ENCODE measurements at places on chromosomes 3 and 15.

DNA sequence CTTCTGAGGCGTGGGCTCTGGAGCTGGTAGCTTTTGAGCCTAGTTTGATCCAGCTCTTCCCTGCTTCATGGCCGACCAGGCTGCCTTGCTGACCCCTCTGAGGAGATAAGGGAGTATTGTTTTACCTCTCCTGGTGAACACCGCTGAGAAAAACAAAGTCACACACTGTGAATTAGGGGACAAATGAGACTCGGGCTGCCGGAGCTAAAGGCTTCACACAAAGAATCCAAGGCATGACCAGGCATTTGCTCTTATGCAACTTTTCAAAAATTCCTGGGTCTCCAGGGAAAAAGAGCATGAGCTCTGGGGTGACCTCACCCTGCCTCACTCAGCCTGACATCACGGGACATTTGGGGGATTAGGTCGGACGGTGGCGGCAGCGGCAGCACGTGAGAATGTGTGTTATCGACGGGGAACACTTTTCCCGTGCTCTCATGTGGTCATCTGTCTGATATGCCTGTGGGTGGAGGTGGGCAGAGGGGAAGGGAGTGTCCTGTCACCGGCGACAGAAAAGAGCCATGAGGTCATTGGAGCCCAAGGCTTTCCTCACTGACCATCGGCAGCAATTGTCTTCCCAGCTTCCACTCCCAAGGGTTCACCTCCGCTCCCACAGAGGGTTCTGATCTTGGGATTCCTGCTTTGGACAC is 61.0 kb downstream of the TMEM44 start:
- DNase-seq: no peak

DNA sequence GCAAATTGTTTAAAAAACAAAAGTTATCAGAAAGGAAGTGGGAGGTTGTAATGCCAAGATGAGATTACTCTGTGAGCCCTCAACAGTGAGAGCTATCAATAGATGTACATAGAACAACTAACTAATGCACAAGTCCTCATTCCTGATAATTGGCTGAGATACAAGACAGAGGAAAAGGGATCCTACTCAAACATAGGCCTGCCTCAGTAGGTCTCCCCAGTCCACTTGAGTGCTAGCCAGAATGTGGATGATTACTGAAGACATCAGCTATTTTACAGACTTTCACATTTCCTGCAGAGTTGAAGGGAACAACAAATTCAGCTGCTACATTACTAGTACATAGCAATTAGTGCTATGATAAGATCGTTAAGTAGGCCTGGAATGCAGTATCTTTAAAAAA is 981.9 kb downstream of the TUSC7 start:
- DNase-seq: no peak

DNA sequence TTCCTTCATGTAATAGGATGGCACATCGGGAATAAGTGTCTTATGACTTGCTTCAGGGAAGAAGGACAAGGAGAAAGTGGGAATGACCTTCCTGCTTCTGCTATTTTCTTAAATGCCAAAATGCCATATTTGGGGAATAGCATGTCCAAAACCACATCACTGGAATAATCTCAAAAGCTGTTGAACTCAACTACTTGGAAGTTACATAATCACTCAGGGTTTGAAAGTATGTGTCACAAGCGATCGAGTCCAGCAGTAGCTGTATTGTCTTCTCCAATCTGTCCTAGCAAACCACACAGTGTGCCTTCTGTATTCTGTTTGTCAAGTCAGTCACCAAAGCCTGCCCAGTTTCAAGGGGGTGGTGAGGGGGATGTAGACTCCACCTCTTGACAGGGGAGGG is 58.3 kb upstream of the GADL1 start:
- DNase-seq: no peak

- no peak for DNase-seq
These were observed 10.1 kb downstream of the BCL2L10 start for GRCh38 chr15:52102463-52102862.

GRCh38 chr3:41286305-41286704 is 87.0 kb downstream of the CTNNB1 start:
- no peak for DNase-seq

GRCh38 chr15:91407269-91407889 is 307.3 kb downstream of the SV2B start:
- DNase-seq: no peak

GRCh38 chr3:104556372-104557078 is 810.2 kb upstream of the ALCAM start:
- DNase-seq: no peak

DNA sequence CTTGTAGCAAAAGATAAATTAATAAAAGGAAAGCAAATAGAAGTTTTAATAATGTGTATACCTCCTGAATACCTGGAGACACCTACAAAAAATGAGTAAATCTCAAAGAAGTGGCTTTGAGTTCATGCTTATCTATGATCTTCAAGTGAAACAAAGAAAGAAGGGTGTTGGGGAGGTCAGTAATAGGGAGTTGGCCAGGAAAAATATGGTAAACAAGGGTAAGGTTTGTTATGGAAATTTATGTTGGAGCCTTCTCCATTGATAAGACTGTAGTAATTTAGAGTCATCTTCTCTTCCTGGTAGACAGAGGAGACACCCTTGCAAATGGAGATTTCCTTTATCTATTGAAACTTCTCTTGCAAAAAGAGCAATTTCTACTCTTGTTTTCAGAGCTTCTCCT is 6.6 kb upstream of the CCR8 start:
- DNase-seq: no peak

DNA sequence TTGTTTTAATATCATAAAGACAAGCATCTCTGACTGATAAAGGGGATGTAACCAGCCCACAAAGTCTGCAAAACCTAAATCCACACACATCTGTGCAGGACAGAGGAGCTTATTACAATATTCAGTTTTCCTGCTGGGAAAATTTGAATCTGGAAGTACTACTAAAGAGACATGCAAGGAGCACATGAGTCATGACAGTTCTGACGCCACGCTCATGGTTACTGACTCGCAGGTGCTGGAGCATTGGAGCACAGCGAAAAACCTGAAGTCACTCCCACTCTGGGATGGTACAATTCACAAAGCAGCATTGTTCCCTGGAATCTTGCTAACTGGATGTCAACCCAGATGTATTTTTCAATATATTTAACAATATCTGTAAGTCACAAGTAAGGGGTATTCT is 7.6 kb upstream of the ISL2 start:
- DNase-seq: no peak

DNA sequence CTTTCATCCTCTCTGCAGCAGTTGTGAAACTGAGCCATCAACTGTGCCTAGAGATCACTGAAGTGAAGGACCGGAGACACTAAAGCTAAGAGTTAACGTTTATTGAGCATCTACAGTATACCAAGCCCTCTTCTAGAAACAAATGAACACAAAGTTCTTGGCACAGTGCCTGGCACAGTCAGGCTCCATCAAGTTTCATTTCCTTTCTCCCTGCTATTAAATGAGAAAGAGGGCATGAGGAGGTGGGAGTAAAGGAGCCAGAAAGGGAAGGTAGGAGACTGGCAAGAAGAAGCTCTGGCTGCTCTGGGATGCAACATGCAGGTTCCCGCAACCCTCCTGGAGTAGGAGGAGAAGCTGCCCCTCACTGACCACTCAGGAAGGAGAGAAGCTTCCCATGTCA is 30.6 kb downstream of the CYP19A1 start:
- no peak for DNase-seq

DNA sequence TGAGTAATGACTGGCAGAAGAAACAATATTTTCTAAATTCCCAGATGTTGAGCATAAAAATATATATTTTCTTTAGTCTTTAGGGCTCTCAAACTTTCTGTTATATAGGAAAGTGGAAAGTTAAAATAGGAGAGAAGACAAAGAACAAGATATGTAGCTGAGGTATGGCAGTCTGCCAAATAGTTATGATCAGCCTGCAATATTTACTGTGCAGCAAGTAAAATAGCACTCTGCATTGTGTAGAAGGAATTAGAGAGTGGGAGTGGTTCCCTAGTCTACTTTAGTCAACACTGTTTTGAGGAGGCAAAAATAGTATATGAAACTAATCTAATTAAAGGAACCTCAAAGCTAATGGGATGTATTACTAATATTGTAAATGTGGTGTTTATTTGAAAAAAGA is 978.1 kb upstream of the ALCAM start:
- no peak for DNase-seq

DNA sequence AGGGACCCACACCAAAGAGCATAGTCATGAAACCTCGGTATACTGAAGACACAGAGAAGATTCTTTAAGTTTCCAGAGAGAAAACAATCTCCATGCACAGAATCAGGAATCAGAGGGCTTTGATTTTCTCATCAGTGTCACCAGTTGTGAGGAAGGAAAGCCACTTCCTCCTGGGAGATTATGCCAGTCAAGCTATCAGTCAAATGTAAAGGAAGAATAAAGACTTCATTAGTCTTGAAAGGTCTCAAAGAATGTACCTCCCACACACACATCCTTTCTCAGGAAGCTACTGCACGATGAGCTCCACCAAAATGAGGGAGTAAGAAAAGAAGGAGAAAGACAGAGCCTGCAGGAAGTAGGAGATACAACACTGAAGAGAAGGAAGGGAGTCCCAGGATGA is 486.3 kb downstream of the SHQ1 start:
- no peak for DNase-seq

DNA sequence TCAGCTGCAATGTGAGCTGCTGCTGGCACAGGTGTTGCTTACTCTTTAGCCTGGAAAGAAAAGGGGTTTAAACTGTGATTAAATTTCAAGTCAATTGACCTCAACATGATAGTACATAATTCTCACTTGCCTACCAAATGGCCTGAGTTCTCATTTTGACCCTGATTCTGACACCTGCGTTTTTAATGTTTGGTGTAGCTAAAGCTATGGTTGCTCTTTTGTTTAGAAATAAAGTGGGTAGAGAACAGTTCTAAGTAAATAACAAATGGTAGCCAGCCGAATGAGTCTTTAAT is 100.8 kb upstream of the SOX2 start:
- no peak for DNase-seq

DNA sequence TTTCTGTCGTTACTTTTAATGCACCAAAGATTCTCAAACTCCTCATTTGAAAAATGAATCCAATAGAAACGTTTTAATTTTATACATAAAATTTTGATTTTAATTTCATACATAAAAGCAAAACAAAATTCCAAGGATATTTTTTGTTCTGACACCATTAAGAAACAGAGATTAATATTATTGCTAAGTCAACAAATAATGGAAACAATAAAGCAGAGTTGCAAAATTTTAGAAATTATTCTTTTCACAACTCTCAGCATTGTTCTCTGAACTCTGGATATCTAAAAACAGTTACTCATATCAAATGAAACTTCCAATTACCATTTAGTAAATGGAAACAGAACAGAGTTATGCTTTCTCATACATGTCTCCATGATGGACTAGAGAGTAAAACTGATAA is 260.2 kb downstream of the EPHA6 start:
- no peak for DNase-seq

GRCh38 chr15:89129816-89130134 is 41.5 kb downstream of the ABHD2 start:
- no peak for DNase-seq

DNA sequence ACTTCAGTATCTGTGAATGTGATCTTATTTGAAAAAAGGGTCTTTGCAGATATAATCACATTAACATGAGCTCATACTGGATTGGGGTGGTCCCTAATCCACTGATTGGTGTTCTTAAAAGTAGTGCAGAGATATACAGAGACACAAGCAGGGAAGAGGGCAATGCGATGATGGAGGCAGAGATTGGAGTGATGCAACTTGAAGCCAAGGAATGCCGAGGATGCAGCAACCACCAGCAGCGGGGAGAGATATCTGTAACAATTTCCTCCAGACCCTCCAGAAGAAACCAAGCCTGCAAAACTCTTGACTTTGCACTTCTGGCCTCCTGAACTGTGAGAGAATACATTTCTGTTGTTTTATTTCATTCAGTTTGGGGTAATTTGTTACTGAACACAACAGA is 171.0 kb upstream of the MBNL1 start:
- no peak for DNase-seq
